ENCODE measurements at places on chromosomes 7 and 10.

DNA sequence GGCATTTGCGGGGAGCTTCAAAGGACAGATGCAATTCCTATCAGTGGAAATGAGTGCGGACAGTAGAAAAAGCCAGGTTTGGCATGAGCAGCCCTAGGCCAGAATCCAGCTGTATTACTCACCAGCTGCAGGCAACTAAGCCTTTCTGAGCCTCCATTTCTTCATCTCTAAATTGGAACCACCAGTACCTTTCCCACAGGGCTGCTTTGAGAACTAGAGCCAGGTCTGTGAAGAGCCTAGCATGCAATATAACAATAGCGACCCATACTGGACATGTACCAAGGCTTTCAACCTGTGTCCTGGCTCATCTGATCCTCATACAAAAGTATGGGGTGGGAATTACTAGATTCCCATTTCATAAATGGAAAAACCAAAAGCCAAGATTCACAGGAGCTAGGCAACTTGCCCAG is 101.0 kb downstream of the GSAP start:
- no peak for DNase-seq

GRCh38 chr10:49549640-49550346 is 10.9 kb upstream of the ERCC6 start:
- DNase-seq, result no peak

DNA sequence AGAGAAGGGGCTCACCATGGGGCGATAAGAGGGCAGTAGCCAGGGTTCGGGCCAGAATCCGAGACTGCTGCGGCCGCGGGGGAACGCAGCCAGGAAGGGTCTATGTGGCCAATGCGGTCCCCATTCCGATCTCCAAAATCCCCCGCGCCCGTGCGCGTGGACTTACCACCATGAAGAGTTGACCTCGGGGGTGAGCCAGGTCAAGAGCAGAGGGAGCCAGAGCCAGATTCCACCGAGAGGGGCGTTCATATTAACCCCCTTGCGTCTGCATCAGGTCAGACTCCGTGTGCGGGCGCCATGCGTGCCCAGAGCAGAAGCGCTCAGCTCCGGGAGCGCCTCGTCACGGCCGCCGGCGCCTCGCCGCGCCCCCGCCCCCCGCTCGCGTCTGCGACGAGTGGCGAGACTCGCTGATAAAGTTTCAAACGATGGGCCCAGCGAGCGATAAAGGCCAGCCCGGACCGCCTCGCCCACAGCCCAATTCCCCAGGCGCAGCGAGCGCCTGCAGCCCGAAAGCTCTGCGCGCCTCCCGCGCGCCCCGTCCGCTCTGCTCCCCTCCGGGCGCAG is at the start of gene WNT2:
WNT2 (minus strand) TSS at position 318 of the 564 bp plus-strand sequence; CDS start at position 249, 69 bp downstream.
- DNase-seq, result no peak

- no peak for DNase-seq
Observed at GRCh38 chr10:126569513-126570244, 100.8 kb downstream of the C10orf90 start.

DNA sequence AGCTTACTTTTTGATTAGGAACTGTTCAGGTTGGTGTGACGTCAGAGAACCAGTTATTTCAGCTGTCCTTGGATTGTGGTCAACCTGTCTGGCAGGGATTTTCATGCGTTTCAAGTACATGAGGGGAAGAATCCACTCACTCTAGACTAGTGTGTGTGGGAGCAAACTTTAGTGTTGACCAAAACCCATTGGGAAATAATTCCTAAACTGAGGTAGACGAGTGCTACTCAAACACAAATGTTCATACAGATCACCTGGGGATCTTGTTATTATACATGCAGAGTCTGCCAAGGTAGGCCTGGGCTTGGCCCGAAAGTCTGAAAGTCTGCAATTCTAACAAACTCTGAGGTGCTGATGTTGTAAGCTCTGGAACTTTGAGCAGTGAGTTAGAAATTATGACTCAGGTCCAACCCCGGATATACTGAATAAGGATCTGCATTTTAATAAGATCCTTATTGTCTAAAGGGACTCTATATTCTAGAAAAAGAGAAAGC is 111.1 kb upstream of the CREB5 start:
- DNase-seq, result no peak

GRCh38 chr10:12568391-12569009 is 219.2 kb downstream of the CAMK1D start:
- no peak for DNase-seq

DNA sequence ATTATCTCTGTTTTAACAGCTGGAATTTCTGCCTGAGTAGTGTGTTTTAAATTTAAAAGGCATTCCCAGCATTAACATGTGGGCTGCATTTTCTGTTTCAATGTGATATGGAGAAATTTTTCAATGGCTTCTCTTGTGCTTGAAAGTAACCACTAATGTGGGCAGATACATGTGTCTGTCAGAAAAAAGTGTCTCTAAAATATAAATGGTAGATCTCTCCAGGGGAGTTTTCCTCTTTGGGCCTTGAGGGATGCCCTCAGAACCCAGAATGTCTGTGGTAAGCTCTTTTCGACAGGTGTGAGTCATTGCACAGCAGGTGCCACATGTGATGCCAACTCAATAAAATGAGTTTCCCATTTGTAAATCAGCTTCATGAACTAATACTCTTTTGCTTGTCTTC is 221.1 kb downstream of the SEMA3E start:
- no peak for DNase-seq

DNA sequence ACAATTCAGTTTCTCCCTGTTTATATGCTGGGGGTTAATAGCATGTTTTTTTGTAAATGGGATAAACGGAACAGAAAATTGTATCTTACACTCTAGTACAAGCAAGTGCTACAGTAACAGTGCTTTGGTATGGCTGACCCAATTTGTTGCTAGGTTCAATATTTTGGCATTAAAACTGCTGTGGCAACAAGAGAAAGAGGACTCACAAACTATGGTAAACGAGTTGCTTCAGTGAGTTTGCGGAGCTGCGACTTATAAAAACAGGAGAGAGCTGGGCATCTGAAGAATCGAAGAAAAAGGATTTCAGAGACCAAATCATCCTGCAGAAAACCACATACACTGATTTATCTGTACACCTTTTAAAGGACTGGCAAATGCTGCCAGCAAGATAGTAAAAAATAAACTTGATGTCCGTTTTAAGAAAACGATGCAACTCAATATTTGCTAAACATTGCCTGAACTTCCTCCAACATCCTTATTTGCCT is 2.2 kb downstream of the GLUD1 start:
- DNase-seq, result no peak

DNA sequence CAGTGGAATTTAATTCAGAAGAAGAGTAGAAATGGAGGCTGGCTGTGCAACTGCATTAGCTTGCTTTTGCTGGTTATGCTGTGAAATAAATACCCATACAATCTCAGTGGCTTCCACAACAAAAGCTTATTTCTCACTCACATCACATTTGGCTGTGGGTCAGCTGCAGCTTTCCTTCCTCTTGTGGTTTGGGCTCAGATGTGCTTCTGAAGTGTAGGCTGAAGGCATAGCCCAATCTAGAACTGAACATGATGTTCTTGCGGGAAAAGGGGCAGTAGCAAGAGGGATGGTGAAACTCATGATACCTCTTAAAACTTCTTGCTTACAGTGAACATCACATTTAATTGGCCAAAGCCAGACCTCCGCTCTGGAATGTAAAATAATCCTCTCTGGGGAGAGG is 119.9 kb downstream of the HECW1 start:
- DNase-seq, result no peak

GRCh38 chr10:5632446-5632845 is 33.9 kb downstream of the ASB13 start:
- DNase-seq, result no peak

- DNase-seq, result no peak
Observed at GRCh38 chr10:112202561-112203241, 19.1 kb upstream of the GPAM start.

DNA sequence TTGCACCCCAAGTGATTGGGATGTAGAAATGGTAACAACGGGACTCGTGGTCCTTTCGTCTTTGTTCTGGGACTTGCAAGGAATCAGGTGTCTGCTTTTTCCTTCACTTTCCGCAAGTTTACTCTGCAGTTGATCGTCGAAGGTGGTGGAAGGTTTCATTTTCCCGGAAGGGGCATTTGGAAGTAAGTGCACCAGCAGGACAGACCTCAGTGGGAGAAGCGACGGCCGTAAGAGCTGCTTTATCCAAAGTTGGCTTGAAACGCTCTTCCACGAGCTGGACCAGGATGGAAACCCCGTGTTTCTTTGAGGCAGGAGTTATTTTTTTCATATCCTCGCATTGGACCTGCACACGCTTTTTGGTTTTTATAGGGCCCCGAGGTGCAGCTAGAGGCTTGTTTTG is 1.2 kb downstream of the BRI3 start:
- no peak for DNase-seq

GRCh38 chr10:128481152-128481840 is 355.1 kb upstream of the MKI67 start:
- no peak for DNase-seq

GRCh38 chr7:105068886-105069285 is 54.9 kb downstream of the KMT2E start:
- no peak for DNase-seq

DNA sequence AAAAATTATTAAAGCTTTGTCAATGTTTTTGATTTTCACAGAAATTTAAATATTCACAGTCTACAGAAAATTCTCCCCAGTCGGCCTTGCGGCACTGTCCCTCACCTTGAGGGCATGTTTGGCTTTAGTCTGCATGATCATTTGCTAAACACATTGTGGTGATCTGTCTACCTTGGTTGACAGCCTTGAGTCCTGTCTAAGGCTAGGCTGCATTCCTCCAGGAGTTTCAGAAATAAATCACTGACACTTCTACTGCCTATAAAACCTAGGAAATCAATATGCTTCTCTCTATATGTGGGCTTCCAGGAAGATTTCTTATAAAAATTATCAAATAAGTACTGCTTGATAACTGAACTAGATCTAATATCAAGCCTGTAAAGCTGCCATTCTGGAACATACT is 430.7 kb upstream of the GRM3 start:
- DNase-seq, result no peak

GRCh38 chr10:129413024-129413423 is 54.0 kb upstream of the MGMT start:
- DNase-seq, result no peak

DNA sequence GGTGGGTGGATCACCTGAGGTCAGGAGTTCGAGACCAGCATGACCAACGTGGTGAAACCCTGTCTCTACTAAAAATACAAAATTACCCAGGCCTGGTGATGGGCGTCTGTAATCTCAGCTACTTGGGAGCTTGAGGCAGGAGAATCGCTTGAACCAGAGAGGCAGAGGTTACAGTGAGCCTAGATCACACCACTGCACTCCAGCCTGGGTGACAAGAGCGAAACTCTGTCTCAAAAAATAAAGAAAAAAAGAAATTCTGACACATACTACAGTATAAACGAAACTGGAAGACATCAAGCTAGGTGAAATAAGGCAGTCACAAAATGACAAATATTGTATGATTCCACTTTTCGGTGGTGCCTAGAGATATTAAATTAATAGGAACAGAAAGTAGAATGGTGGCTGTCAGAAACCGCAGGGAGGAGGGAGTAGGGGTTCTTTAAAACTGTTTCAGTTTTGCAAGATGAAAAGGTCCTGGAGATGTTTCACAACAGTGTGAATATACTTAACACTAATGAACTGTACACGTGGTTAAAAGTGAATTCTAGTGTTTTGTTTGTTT is 23.2 kb downstream of the PILRA start:
- DNase-seq, result peak; percentile 34

GRCh38 chr7:94029976-94030375 is 25.8 kb upstream of the BET1 start:
- no peak for DNase-seq

DNA sequence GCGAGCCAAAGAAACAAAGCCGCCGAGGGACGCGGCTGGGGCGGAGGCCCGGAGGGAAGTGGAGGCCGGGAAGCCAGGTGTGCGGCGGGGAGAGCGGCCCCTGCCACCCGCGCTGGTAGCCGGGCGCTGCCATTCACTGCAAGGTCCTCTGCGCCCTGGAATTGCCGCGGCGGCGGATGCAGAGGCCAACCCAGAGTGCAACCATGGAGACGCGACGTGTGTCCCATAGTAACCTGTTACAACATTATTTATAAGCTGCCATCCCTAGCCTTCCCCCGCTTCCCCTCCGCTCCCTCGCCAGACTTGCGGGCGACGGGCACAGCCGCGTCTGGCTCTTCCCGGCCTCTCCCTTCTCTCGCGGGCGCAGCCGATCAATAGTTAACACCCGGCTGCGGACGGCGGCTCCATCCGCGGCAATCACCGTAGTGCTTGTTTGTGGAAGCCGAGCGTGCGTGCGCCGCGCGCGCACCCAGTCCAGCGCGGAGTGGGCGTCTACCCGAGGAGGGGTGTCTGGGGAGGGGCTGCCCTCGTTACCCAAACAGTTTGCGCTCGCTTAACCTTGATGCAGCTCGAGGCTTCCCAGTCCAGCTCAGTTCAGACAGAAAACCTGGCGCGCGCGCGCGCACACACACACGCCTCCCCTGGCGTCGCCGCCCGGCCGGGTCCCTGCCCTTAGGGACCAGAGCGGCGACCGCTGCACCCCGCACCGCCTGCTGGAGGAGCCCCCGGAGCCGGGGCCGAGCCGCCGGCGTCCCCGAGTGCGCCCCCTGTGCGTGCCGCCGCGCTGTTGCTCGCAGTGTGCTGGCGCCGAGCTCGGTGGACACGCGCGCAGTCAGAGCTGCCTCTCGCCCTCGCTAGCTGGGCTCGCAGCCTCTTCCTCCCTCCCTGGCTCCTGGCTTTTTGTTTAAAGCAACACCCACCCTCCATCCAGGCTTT is 165.4 kb upstream of the DPP6 start:
- no peak for DNase-seq

DNA sequence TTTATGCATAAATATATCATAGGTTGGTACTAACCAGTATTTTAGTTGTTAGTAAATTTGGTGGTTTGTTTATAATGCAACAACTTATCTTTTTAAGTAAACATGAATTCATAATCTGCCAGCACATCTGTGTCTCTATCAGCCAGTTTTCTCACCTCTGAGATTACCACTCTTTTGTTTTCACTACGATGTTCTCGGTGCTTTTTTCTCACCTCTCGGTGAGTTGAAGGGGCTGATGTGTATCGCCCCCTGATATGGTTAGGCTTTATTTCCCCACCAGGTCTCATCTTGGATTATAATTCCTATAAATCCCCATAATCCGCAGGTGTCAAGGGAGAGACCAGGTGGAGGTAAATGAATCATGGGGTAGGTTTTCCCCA is 114.1 kb downstream of the CAMK1D start:
- no peak for DNase-seq

DNA sequence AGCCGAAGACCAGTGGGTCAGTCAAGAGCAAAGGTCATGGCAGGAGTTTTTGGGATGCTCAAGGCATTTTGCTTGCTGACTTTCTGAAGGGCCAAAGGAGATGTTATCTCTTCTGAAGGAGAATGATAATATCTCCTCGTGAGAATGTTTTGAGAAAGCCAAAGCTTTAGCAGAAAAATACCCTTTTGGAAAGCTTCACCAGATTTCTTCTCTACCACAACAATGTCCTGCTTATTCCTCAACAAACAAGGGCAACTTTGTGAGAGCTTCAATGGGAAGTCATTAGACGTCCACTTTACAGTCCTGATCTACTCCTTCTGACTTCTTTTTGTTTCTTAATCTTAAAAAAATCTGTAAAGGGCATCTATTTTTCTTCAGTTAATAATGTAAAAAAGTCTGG is 132.8 kb upstream of the DNAJB12 start:
- DNase-seq, result no peak

- no peak for DNase-seq
Observed at GRCh38 chr10:63273577-63273976, 140.4 kb downstream of the NRBF2 start.

GRCh38 chr7:75866489-75867389 is 12.1 kb upstream of the RHBDD2 start:
- DNase-seq, result peak; percentile 9
